ACHN (cell line): ENCODE measurements at places on chromosomes 2 and 18.

DNA sequence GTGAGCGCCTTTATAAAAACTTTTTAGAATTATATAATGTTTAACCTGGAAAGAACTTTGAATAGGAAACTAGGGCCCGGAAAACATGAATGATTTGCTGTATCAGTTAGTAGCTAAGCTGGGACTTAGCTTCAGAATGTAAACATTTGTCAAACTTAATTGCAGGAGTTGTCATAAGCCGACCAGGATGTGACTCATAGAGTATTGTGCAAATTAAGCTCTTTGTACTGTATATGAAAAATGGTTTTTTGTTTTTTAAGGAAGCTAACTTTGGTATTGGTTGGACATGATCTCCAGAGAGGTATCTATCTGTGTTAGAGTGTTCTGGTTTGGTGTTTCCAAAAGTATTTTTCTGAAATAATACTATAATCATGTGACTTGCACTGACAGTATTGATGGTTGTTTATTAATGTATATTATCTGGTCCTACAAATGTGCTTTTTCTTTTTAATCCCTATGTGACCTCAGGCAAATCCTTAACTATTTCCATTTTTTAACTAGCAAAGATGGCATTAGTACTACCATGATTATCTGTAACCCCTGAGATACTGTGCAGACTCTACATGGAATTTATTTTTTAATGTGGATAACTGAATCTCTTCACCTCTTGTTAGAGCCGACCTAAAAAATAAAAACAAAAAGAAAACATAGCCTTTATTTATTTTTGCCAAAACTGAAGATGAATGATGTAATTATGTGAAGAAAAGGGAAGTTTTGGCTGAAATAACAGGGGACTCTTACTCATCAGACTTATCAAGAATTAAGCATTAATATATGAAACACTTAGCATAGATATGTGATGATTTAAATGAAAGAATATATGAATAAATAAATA, 11.7 kb downstream of the YIPF4 start:
- no peak for DNase-seq

GRCh38 chr2:178394859-178395258, 56.1 kb downstream of the PRKRA start:
- DNase-seq = no peak

- DNase-seq = no peak
Observed at GRCh38 chr2:241532733-241533601, 24.6 kb upstream of the STK25 start.

GRCh38 chr2:132871831-132872230, 201.8 kb upstream of the LYPD1 start:
- DNase-seq = no peak

DNA sequence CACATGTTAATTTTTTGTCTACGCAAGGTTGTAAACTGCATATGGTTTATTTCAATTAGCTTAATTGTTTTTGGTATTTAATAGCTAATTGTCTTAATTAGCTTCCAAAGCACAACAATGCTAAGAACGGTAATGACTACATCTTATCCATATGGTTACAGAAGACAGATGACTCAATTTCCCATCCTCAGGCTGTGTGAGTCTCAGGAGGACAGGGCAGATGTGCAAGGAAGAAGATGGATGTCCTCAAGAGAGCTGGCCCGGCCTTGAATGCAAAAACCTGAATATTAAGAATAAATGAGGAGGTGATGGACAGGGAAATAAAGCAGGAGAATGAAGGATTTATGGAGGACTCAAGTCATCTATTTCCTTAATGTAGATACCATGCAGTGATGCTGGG, 31.4 kb downstream of the SLC4A3 start:
- DNase-seq = no peak

- DNase-seq = no peak
Observed at GRCh38 chr2:128364441-128364911, 45.8 kb upstream of the HS6ST1 start.

GRCh38 chr2:192657362-192657761, 462.6 kb upstream of the TMEFF2 start:
- DNase-seq = no peak

DNA sequence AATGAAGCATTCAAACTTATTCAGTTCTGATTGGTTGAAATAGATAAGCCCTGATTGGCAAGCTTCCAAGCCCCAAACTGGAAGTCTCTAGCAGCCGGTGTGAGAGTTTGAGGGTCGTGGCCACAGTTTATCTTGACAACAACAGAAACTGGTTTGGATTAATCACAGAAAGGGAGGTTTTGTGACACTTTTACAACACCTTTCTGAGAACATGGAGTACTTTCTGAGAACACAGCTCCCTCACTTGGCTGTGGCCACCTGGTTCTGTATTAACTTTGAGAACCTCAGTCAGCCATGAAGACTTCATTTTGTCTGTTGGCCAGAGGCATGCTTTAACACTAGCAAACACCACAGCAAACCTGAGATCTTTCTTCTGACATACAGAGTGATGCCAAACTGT, 280.7 kb upstream of the VWC2L start:
- DNase-seq = peak; percentile 19

DNA sequence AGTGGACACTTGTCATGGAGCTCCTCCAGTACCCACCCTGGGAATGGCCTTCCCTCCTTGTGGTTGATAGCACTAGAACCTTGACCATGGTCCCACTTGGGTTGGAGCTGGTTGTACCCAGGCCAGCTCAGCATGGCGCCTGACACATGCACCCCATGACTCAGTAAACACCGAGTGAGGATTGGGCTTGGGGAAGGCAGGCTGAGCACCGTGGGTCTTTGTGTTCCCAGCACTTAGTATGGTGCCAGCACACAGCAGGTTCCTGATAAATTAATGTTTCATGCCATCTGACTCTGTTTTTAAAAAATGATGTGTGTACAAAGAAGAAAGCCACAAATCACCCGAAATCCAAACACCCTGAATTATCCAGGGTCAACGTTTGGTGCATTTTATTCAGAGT, 69.8 kb downstream of the CIB4 start:
- no peak for DNase-seq

DNA sequence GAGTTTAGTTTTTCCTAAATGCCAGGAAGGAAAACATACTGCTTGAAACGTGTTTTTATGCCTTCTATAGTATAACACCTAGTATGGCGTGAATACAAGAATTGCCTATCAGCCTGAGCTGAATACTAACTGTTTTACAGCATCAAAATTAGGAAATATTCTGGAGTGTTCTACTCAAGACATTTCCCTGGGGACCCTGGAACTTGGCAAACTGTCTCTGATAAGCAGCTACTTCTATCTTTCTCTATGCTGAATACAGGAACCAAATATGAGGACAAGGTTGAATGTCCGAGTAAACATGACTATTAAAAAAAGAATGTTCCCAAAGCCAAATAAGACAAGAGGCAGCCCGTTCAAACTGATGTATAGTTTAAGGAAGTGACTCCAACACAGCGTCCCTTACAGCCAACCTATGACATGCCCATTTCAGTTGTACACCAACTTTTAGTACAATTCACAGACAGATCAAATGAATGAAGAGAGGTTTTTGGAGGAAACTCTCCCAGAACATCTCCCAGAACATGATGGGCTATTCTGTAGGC, 951.3 kb upstream of the ACVR2A start:
- no peak for DNase-seq

GRCh38 chr2:39545957-39546356, 108.9 kb upstream of the MAP4K3 start:
- no peak for DNase-seq

DNA sequence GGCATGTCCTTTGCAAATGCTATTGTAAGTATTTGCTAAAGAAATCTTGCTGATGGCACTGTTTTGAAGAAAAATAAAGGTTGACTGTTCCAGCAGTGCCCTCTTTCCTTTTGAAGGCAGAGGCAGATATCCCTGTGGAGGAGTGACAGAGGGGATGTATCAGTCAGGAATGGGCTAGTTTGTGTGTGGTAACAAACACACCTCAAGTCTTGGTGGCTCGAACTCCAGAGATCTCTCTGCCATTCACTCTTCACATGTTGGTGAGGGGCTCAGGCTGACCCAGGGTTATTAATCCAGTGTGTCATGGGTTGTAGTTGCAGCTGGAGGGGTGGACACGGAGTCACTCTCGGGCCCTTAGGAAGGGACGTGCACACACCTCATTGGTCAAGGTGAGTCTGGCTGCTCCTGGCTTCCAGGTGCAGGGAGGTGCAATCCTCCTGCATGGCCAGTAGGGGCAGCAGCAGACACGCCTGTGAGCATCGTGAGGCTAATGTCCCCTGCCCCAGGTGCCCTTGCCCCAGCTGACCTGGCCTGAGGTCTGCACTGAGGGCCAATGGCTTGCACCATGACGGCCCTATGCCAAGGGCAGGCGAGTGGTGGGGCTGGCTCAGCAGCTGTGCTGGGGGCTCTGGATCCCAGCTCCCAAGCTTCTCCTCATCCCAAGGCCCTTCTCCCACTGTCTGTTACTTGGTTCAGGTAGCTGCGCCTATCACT, 146.5 kb downstream of the ASB1 start:
- peak; percentile 12 for DNase-seq

DNA sequence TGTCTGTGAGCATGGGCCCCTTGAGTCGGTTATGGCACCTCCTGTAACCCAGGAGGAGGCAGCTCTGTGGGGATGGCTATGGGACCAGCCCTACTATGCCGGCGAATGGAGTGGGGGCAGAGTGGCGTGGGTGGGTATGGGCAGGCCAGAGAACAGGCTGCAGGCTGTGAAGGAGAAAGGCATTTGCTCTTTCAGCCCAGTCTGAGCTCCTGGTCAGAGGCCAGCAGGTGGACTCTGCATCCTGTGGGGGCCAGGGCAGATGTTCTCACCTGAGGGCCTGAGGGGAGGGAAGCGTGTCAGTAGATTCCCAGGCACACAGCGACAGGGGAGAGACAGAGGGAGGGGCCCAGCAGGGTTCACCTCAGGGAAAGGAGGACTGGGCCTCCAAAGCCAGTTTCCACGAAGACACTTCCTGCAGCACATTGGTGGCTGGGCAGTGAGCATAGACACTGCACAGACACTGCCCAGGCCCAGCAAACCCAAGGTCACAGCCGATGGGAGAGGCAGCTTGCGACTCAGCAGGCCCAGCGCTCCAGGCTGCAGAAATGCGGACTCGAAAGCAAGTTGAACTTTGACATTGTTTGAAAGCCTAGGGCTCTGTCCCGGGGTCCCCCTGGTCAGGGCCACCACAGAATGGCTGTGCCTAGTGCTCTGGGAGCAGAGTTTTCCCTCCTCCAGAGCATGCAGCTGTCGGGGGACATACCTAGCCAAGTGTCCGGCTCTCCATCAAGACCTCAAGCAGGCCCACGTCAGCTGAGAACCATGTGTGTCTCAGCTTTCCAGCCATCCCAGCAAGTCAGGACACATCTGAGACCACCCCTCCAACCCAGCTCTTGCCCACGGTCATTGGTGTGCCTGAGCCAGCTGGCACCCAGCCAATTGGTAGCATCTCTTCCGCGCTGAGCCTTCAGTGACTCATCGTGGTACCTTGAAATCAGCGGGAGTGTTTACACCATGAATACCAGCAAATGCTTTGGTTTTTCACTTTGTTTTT, 53.8 kb downstream of the TGOLN2 start:
- DNase-seq = peak; percentile 10

DNA sequence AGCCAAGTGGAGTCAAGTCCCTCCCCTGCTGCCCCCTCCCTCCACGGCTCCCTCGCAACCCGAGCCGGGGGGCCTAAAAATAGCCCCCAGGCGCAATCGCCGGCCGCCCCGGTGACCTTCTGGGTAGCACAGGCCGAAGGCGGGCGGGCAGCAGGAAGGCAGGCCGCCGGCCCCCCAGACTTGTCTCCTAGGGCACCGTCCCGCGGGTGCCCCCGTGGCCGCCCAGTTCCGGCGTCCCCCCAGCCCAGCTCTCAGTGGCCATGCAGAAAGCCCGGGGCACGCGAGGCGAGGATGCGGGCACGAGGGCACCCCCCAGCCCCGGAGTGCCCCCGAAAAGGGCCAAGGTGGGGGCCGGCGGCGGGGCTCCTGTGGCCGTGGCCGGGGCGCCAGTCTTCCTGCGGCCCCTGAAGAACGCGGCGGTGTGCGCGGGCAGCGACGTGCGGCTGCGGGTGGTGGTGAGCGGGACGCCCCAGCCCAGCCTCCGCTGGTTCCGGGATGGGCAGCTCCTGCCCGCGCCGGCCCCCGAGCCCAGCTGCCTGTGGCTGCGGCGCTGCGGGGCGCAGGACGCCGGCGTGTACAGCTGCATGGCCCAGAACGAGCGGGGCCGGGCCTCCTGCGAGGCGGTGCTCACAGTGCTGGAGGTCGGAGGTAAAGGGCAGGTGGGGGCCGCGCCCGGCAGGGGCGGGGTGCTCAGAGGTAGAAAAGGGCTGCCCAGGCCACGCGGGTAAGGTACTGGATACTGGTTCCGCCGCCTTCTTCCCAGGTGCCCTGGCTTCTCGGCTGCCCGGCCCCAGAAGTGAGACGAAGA, at the start of gene SPEG:
SPEG (plus strand) TSS at position 126 of the 808 bp plus-strand sequence; CDS start at position 261, 135 bp downstream.
- no peak for DNase-seq

DNA sequence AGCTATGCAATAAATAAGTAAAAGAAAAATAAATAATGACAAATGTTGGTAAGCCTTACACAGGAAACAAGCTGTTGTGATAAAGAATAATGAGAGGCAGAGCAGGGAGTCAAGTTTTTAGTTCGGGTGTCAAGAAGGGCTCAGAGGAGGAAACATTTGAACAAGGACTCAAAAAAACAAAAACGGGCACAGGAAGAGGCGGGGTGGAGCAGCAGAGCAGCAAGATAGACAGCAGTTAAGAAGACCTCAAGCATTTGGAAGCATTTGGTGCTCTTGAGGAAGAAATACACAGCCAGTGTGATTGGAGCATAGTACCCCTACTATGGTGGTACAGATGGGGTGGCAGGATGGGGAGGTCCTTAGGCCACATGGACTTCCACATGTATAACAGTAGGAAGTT, 2.8 kb downstream of the TMEM169 start:
- DNase-seq = no peak

DNA sequence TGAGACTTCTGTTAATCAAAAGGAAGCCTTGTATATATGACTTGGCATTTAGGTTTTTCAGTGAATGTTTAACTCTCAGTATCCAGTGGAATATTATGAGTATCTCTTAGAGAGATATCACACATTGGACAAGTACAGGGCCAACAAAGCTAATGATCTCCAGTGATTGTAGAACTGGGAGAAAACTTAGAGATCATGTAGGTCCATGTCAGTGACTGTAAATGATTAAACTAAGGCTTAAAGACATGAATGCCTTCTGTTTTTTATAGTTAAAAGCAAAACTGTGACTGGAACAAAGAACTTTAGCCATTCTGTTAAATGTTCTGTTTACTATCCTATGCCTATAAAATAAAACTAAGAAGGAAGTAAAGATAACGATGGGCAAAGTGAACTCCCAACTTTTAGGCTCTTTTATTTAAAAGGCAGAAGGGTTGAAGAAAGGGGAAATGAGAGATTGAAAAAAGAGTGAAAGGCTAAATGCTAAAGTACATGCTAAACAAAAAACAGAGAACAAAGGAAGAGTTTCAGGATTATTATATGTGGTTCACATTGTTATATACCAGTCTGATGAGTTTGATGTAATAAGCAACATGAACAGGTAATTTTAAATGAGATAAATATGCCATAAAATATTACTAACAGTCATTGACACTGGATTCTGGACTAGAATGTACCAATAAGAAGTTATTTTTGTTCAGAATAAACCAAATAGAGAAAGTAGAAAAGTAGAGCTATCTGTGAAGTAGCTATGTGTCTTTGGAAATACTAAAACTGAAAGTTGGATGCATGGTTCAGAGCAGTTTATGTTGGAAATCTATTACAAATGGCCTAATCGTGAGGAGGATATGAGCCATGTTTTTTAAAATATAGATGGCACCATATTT, 37.1 kb upstream of the TNFRSF11A start:
- peak; percentile 43 for DNase-seq

- DNase-seq = no peak
Observed at GRCh38 chr18:48222118-48222517, 187.1 kb downstream of the ZBTB7C start.
